Skin of body (tissue), 3 donors: ENCODE measurements at places on chromosomes 7 and 10. TPM values are rescaled to one million over a fixed set of nuclear protein-coding genes. Genes with fewer than 3 reads are reported as not detected.

CYP3A4 gene
- 2.6 TPM for total RNA-seq

CUBN gene
- total RNA-seq = 18.1 TPM

ORC5 gene
- 21.2 TPM for total RNA-seq

ZNF487 gene
- 8.0 TPM for total RNA-seq

EPO gene
- not detected for total RNA-seq

VGF gene
- 0.10 TPM for total RNA-seq

ZNF503 gene
- total RNA-seq = 5.6 TPM

STEAP4 gene
- 10.1 TPM for total RNA-seq

ATP6V0E2 gene
- total RNA-seq = 4.1 TPM

FAM24B gene
- 5.7 TPM for total RNA-seq

SNCG gene
- 7.1 TPM for total RNA-seq
